Activated T-helper 1 cell treated with anti-CD3 and anti-CD28 coated beads, Interleukin-2, amount 50 U/mL, for 16 hours (primary cell): ENCODE measurements at places on chromosomes 3 and 15.

GRCh38 chr3:13543253-13543652, 5.7 kb upstream of the FBLN2 start:
- DNase-seq = no peak

DNA sequence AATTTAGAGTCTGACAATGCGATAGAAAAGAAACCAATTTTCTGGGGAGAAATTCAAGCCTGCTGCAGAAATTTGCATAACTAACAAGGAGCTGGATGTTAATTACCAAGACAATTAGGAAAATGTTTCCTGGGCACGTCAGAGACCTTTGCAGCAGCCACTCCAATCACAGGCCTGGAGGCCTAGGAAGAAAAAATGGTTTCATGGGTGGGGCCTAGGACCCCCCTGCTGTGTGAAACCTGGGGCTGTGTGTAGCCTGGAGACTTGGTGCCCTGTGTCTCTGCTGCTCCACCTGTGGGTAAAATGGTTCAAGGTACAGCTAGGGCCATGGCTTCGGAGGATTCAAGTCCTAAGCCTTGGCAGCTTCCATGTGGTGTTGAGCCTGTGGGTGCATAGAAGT, 837.9 kb downstream of the OTOL1 start:
- DNase-seq = no peak

GRCh38 chr3:58004973-58005372, 3.2 kb upstream of the FLNB start:
- no peak for DNase-seq

DNA sequence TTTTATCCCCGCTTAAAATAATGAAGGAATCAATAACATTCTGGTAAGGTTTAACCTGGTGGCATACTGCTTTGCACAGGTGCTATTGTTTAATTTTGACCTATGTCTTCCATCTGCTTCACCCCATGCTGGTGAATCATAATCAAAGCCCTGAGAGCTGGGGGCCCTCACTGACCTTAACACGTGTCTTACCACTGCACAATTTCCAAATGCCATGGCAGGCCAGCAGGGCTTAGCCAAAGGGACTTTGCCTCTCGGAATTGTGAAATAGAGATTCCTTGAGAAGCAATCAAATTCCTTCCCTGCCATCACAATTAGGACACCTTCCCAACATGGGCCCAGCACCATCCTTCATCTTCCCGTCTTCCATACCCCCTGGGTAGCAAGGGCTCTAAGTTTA, 242.6 kb upstream of the THBS1 start:
- DNase-seq = no peak

GRCh38 chr3:139491966-139492365, 15.7 kb upstream of the RBP2 start:
- DNase-seq = no peak

DNA sequence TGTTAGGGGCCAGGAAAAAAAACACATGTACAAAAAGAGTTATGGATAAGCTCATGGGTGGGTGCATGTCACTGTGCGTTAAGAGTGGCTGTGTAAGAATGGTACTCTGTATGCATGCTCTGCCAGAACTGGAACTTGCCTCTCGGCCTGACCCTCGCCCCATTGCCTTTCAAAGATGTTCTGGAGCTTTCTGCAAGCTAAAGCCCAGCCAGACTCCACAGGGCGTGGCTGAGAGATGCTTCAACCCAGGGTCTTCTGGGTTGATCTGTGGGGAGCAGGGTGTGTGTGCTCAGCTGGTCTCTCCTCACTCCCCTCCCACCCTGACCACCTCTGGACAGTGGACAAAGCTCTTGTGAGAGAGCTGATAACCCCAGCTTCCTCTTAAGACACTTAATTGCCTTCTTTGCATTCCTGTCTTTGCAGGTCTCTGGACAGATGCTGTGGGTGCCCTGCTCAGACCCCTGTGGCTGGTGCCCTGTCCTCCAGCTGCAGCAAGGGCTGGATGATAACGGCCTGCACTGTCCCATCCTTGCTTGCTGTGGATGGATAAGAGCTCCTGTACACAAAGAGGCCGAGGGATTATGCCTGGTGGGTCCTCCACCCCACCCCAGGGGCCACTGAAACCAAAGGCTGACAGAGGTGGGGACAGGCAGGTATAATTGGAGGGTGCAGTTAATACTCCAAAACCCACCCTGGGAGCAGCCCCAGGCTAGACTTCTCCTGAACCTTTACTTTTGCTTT, 28.7 kb downstream of the ALDH1L1 start:
- no peak for DNase-seq
